Stimulated activated CD4-positive, alpha-beta T cell treated with anti-CD3 and anti-CD28 coated beads, TNF-alpha, amount 100 ng/mL, for 1 hour (primary cell): ENCODE measurements at places on chromosomes 12 and 14.

GRCh38 chr12:49293056-49293956, 1.6 kb upstream of the PRPH start:
- DNase-seq: no peak

GRCh38 chr14:101727611-101728366, 33.7 kb upstream of the PPP2R5C start:
- no peak for DNase-seq

GRCh38 chr12:32161058-32161457, 54.4 kb downstream of the BICD1 start:
- no peak for DNase-seq

GRCh38 chr12:109705291-109705690, 8.3 kb upstream of the FAM222A start:
- DNase-seq: no peak

GRCh38 chr14:93780813-93781400, 7.4 kb downstream of the PRIMA1 start:
- DNase-seq: no peak

- no peak for DNase-seq
These were observed 76.4 kb downstream of the C12orf50 start for GRCh38 chr12:87952850-87953249.

DNA sequence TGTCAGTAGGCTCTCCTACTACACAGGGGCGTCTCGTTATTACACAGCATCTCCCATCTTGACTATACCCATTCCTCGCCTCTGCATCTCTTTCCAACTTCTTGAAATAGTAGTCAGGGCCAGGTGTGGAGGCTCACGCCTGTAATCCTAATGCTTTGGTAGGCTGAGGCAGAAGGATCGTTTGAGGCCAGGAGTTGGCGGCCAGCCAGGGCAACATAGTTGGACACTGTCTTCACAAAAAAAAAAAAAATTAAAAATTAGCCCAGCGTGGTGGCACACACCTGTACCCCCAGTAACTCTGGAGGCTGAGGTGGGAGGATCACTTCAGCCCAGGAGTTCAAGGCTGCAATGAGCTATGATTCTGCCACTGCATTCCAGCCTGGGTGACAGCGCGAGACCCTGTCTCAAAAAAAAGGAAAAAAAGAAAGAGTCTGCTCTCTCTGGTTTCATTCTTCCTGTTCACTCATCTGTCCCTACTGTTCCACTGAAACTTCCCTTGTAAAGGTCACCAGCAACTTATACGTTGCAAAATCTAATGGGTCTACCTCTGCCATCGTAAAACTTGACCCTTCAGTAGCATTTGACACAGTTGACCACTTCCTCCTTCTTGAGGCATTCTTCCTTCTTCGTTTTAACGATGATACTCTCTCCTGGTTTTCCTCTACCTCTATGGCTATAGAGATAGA, 41.0 kb upstream of the PTGR2 start:
- no peak for DNase-seq

DNA sequence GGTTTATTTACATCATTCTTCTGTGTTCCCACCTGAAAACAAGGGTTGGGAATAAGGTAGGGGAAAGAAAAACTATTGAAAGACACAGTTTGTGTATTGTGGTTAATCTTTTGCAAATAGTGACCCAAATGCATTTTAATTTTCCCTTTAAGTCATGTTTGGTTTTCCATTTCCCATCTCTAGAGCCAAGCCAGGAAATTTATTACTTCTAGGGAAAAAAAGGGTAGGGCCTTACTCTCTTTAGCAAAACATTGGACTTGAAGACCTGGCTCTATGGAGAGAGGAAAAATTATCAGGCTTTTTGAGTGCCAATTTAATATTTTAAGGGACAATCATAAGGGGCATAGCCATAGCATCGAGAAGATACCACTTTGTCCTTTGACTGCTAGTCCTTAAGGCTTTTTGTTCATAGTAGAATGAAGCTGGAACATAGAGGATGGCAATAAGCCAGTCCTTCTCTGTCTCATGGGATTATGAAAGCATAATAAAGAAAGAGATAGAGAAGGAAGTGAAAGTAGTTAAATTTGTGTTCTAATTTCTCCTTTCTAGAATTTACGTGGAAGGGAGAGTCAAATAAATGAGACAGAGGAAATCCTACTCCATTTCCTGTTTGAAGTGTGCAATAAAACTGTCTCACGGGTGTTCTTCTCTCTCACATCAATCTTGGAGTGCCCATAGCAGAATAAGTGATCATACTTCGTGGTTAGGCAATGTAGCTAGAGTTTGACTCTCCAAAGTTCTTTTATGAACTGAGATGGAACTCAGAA, 50.9 kb upstream of the PPFIA2 start:
- no peak for DNase-seq

DNA sequence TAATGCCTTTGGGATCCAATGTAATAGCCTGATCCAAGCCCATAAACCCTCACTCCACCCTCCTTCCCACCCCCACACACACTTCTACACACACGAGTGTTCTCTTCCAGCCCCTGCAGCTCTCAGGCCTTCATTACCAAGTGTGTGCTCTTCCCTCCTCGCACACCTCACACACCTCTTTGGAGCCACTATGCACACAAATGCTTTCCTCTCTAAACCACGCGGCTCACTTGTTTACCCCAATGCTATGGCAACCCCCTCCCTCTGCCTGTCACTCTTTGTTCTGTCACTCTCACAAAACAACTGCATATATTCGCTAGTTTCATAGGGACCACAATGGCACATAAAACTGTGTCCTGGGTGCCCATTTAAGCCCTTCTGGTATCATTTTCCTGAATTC, 35.1 kb downstream of the PPP2R5E start:
- DNase-seq: no peak

GRCh38 chr14:33686856-33687255, 264.0 kb downstream of the EGLN3 start:
- no peak for DNase-seq

DNA sequence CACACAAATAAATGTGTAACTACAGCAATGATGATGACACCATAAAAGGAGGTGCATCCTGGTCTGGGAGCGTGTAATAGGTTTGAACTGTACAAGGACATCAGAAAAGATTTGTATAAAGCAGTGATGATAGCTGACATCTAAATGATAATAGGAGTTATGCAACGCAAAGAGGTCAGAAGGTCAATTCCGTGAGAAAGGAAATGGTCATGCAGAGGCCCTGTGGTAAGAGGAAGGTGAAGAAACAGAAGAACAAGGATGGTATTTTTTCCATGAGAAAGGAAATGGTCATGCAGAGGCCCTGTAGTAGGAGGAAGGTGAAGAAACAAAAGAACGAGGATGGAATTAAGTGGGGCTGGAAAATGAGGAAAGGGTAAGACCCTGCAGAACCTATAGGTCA, 106.7 kb upstream of the TMPO start:
- no peak for DNase-seq

DNA sequence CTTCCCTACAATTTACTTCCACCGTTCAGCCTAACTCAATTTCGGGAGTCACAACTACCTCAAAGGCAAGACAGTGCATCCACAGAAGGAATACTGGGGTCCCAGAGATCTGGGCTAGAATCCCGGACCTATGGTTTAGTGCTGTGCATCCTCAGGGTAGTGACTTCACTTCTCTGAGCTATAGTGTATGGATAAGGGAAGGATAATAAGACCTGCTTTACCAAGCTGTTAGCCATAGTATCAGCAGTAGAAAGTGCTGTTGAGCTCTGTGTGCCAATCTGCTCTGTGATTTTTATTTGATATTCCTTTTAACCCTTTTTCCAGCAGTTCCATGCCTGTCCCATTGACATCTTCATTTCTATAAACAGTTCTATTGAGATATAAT, 1044.3 kb downstream of the BCL11B start:
- no peak for DNase-seq

DNA sequence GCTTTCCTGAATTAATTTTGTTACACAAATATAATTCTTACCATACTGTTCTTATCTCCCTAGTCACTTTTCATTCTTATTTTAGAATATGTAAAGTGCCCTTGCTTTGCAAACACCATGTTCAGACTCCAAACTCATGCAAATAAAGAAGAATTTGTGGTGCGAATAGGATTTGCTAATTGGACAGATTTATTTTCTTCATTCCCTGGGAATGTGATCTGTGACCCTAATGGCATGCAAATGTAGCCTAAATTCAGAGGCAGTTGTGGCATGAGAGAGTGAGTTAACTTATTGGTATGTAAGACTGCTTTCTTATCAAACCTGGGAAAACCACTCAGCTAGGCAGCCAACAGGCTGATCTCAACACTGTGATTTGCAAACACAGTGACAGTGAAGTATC, 10.0 kb downstream of the CAPZA3 start:
- DNase-seq: no peak

- DNase-seq: no peak
These were observed 70.9 kb downstream of the GPR135 start for GRCh38 chr14:59394268-59394667.

- DNase-seq: no peak
These were observed 51.9 kb downstream of the ZFP36L1 start for GRCh38 chr14:68740788-68741476.

GRCh38 chr12:51949342-51950030, 2.0 kb upstream of the ACVR1B start:
- DNase-seq: no peak

GRCh38 chr12:28855761-28856310, 293.2 kb upstream of the FAR2 start:
- no peak for DNase-seq

- no peak for DNase-seq
These were observed 78.9 kb upstream of the GZMB start for GRCh38 chr14:24712909-24713308.

DNA sequence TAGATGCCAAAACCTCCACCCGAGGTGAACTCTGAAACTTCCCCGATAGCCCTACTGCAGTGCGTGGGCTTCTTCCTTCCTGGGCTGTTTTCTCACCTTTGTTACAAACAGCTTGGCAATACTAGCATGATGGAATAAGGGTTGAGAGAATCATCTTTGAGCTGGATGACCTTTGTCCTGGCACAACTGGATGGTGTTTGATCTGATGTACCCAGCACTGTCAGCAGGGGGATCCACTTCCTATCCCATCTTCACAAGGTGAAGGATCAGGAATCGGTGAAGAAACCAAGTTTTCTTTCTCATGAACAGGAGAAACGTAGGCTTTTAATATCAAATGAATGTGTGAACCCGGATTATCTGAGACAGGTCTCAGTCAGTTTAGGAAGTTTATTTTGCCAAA, 19.5 kb upstream of the LRRC10 start:
- no peak for DNase-seq

DNA sequence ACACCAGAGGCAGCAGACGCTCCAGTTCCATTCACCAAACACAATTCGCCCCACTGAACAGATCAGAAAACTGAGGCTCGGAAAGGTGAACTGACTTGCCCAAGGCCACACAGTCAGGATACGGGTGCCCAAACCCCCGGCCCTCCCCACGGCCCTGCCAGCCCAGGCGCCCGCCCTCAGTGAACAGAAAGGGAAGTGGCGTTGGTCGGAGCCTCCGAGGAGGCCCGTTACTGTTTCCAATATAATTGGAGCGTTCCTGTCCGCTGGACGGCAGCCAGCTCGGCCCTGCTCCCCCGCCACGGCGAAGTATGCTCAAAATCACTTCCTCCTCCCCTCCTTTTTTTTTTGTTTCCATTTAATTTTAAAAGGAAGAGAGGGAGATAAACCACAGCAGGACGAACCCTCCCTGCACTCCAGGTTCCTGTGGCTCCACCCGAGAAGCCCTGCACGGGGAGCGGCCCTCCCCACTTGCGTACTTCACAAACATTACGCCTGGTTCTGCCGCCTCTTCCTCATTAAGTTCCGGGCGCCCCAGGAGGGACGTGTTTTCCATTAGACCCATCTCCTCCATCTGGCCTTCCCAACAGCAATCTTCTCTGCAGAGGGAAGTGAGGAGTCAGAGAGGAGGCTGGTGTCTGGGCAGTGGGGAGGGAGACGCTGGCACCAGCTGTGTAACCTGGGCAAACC, 61.1 kb downstream of the NCOR2 start:
- DNase-seq: no peak

DNA sequence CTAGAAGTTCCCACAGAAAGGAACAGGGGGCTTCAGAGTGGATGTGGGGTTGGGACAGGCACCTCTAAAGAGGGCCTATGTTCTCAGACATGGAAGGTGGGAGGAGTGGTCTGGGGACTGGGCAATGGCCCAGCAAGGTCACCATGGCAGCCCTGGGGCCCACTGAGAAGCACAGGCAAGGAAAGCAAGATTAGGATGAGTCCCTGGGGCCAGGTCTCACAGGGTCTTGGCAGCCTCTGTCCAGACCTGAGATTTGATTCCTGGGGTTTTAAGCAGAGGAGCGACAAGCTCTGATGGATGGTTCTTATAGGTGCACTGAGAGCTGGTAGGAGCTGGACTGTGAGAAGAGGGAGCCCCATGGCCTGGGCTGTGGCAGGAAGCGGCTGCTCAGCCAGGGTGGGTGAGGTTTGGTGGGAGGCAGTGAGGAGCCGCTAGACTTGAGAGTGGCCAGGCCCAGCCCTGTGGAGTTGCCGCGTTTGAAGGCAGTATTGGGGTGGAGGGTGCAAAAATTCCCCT, 44.0 kb downstream of the DLK1 start:
- DNase-seq: no peak

- DNase-seq: no peak
These were observed 180.8 kb downstream of the ZFP36L1 start for GRCh38 chr14:68612049-68612448.

GRCh38 chr12:31525496-31526157, 65.3 kb downstream of the DENND5B start:
- no peak for DNase-seq

GRCh38 chr14:103836976-103837725, 10.2 kb downstream of the PPP1R13B start:
- no peak for DNase-seq

DNA sequence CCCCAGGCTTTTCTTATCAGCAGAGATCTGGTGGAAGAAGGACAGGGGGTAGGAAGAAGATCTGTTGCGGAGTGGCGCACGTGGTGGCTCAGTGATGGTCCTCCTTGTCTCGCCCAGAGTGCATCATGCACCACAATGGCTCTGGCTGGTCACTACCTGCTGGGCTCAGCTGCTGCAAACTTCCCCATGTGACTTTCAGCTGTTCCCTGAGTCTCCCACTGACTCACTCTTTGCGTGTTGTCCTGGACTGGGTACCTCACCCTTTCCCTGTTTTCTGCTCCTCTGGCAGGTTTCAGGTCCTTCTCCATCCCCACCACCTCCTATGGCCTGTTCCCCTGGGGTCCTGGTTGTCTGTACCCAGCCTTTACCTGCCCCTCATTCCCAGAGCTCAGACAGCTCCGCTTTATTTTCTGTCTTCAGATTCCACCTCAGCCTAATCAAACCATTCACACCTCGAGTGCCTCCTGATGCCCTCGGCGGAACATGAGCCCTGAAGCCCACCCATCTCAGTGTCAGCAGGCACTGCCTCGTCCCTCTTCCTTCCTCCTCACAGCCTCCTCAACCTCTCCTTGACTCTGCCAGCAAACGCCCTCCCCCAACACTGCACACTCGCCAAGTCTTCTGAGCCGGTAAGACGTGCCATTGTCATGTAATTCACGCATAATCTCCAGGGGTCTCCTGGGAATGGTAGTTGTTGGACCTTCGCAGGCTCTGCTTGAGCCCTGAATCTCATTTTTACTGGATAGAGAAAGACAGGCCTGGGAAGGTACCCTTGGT, 1.8 kb downstream of the C1R start:
- no peak for DNase-seq

- no peak for DNase-seq
These were observed 13.2 kb downstream of the HEBP1 start for GRCh38 chr12:12986775-12987331.
